ENCODE measurements at places on chromosomes 11 and 22. TPM values are rescaled to one million over a fixed set of nuclear protein-coding genes. Genes with fewer than 3 reads are reported as not detected.

The DDTL gene
- 3.5 TPM for total RNA-seq

The ART1 gene
- 1.3 TPM for total RNA-seq

The SLC29A2 gene
- 8.8 TPM for total RNA-seq

The ANGPTL5 gene
- total RNA-seq: 1.9 TPM

The C22orf31 gene
- total RNA-seq: not detected

DNA sequence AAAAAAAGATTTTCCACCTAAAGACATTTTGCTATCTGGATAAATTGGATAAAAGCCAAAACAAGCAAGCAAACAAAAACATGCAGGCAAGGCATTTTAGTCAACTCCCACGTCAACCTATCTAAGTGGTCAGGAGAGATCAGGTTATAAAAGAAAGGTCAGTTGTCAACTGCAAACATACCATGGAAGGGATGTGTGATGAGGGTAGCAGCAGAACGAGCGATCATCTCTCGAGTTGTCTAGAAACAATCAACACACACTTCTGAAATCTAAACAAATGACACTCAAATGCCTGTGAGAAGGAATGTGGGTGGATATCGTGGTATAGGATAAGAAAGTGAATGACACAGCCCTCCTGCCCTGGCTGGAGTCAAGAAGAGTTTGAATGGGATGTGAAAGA lies 10.9 kb downstream of the MTCH2 start:
- no peak for DNase-seq

DNA sequence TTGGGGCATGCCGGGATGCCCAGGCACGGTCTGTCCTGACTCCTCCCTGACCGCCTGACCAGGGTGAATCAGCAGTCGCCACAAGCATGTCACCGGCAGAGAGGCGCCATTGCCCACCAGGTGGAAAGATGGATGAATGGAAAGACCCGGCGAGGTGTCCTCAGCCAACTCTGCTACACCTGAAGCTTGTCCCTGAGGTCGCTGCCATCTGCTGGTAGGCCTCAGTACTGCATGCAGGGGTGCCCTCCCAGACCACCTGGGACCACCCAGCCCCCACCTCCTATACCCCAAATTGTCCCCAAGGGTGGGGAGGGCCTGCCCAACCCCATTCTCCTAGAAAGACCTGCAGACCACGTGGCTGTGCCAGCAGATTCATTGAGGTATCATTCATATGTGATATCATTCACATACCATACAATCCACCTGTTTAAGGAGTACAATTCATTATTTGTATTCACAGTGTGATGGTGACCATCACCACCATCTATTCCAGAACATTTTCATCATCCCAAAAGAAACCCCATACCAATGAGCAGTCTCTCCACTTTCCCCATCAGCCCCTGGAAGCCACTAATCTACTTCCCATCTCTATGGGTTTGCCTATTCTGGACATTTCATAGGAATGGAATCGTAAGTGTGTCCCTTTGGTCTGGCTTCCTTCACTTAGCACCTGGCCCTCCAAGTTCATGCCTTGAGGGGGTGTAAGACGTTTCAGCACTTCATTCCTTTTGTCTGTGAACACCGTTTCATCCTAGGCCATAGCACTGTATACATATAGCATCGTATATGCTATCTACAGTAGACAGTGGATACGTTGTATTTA lies 17.5 kb downstream of the FGF3 start:
- no peak for DNase-seq

GRCh38 chr11:3073029-3073435 lies 15.8 kb upstream of the CARS1 start:
- no peak for DNase-seq

DNA sequence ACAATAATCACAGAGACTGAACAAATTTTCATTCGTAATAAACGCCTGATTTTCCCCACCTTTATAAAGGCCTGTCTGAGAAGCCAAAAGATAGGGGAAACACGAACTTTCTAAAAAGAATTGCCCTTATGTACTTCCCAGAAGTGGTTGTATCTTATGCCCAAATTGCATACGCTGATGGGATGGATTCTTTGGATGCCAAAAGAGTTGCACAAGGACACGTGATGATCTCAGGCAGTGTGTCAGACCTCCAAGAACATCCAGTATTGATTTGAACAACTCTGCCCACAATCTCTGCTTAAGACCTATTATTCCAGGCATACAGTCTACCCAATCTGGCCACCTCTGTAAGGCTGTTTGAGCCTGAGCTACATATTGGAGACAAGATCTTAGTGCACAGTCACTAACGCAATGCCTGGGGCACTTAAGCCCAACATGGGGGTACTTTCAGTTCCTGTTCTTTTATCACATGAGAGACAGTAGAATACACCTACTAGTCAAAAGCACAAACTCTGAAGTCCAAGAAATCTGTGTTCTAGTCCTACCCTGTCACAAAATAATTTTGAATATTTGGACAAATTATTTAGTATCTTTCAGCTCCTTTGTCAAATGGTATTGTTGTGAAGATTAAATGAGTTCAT lies 38.9 kb downstream of the OR10A6 start:
- no peak for DNase-seq

- DNase-seq: no peak
Measured at GRCh38 chr22:21754523-21754922, 18.9 kb upstream of the YPEL1 start.

GRCh38 chr11:36057379-36058042 lies 113.6 kb downstream of the LDLRAD3 start:
- DNase-seq: no peak

DNA sequence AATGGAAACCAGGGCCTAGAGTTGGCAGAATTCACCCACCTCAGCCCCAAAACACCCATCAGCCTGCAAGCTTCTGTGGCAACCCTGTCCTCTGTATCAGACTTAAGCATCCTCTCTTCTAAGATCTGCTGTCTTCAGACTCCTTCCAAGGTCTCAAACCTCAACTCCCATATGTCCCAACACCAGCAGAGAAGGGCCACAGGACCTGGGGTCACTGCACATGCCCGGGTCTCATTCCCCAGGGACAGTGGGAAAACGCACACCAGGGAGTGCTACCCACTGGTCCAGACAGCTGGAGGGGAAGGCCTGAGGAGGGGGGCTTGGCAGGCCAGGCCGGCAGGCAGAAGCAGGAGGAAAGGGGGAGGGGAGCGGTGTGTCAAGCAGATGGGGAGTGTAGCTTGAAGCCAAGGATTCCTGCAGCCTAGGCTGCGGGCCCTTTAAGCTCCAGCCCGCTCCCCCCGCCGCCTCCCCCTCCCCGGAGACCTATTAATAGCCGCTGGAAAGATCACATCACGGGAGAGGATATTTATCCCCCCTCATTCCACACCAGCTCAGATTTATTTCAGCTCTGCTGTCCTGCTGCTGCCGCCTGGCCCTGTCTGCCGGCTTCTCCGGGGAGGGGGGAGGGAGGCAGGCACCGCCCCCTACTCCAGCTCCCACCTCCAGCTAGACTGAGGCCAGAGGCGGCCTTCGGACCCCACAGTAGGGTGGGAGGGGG lies 16.7 kb downstream of the BCL9L start:
- no peak for DNase-seq

GRCh38 chr11:17508791-17509190 lies 32.1 kb upstream of the ABCC8 start:
- DNase-seq: no peak

GRCh38 chr22:30435674-30436126 lies 10.1 kb downstream of the MTFP1 start:
- peak; percentile 75 for DNase-seq

- peak; percentile 66 for DNase-seq
Measured at GRCh38 chr11:1296287-1296686, 13.1 kb downstream of the TOLLIP start.

- DNase-seq: no peak
Measured at GRCh38 chr11:44506375-44507016, 59.0 kb upstream of the CD82 start.

DNA sequence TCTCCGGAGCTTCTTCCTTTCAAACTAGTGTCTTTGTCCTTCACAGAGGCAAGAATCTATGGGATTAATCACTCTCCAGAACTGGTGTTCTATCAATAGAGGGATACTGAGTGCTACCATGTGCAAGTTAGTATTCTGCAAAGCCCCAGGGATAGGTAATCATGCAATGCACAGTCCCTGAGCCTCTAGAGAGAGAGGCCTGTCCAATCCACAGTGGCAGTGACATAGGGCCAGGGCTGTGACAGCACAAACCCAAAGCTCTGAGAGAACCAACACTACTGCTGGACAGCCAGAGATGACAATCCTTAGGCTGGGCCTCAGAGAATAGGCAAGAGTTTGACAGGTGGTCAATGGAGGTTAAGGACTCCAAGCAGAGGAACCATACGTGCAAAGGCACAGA lies 66.8 kb upstream of the USP47 start:
- no peak for DNase-seq

GRCh38 chr11:83909579-83910534 lies 623.7 kb upstream of the CCDC90B start:
- DNase-seq: no peak

Measured in cardiac septum (tissue), 1 donor.